ENCODE measurements at places on chromosomes 11 and 22. TPM values are rescaled to one million over a fixed set of nuclear protein-coding genes. Genes with fewer than 3 reads are reported as not detected.

The XNDC1N gene
- total RNA-seq, result 16.5 TPM

The RIN1 gene
- total RNA-seq, result 0.64 TPM

The HEPHL1 gene
- not detected for total RNA-seq

The KRTAP5-8 gene
- not detected for total RNA-seq

Data from cerebellum (tissue), 4 donors.